ENCODE measurements at places on chromosomes 13 and 19.
A peak's percentile ranks its signal among the peaks of the same experiment; 100 is the strongest.

- DNase-seq = no peak
These were observed 162.0 kb downstream of the EFNB2 start for GRCh38 chr13:106373304-106373988.

DNA sequence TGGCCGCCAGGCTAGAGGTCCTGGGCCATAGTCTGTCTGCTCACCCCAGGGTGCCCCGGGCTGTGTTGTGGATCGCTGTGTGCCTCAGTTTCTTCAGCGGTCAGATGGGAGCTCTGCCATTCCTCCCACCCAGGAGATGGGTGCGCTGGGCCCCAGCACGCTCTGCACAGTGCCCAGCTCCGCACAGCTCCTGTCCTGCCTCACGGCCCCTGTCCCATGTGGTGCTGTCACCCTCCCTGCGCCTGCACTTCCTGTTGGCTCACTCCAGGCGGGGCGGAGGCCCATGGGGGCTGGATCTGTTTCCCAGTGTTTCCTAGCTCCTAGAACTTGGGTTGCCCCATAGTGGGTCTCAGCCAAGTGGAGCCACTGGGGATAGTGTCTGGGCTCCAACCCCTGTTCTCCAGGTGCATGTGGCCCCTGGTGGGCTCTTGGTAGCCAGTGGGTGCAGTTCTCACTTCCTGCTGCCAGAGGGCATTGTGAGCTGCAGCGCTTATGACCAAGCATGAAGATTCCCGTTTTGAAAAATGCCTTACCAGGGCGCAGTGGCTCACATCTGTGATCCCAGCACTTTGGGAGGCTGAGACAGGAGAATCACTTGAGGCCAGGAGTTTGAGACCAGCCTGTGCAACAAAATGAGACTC lies 69.8 kb downstream of the KDM4B start:
- DNase-seq = no peak

DNA sequence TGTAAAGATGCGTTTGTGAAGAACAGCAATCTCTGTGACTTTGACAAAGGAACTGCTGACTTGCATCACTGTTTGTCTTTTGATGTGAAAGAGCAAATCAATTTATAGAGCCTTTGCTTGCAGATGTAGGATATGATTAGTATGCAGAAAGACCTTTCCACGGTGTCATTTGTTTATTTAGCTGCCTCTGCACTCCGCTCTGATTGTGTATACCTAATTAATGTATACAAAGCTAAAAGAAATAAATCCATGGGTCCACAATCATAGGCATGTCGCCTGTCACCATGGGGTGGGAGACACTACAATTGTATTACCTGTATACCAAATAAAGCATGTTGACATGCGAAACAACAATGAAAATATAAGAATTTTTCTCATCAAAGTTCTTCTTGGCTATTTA lies 410.7 kb downstream of the MZT1 start:
- DNase-seq = no peak

DNA sequence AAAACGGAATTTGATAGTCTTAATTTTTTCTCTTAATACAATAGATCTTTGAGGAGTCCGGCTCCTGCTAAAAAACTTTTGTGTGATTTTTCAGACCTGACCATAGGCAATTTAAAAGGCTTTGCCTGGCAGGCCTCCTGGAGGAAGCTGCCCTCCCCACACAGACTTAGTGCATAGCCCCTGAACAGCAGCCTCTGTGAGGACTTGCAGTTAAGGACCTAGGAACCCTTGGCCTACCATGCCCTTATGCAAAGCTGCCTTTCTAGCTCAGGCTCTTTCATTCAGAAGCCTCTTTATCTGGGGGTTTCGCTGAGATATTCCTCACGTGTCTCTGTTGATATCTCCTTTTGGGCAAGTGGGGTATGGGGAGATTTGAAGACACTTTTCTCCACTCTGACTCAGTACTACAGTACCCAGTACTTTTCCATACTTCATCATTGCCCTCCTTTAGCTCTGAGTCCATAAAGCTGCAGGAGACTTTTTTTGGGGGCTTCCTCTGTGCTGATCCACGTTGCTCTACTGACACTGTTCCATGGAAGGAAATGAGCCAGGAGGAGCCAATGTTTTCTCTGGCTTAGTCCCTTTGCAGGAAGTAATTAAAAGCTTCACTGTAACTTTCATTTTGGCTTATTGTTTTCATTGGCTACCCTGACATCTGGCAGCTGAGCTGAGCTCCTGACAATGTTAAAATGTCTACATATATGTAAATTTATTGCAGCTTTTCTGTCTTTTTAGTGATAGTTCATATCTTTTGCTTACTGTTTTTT lies 283.1 kb downstream of the TDRD3 start:
- no peak for DNase-seq

DNA sequence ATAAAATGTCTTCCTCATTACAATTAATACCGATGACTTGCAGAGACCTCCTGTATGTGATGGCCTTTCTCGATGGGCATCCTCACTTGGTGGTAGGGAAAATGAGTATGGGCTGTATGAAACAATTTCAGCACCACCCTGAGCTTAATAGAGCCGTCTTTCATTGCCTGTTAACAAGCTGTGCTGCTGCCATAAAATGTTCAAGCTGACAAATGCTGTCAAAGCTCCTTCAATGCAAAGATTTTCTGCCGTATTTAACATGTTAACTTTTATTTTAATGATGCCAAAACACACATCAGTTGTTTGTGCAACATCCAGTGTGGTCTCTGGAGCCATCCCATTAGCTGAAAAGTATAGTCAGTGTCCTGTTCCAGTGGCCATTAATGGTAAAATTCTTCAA lies 110.1 kb downstream of the GPC6 start:
- no peak for DNase-seq

DNA sequence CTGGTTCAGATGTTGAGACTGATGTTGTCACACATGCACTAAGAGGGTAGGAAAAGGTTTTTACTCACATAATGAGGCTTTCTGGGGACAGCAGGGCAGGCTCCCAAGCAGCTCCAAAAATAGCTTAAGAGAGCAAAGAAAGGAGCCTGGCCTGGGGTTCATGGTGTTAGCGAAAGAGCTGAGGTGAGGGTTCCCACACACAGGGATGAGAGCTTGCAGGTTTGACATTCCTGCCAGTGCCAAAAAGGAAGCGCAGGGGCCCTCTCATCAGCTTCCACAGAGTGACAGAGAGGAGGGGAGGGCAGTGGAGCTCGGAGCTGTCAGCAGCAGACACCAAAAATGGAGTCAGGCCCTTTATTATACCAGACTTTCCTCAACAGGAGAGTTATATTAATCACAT lies 65.5 kb upstream of the FAM216B start:
- no peak for DNase-seq

- DNase-seq = no peak
These were observed 511.9 kb upstream of the KLF12 start for GRCh38 chr13:74646091-74646490.

- no peak for DNase-seq
These were observed 2009.5 kb upstream of the PCDH20 start for GRCh38 chr13:63425131-63425530.

- DNase-seq = no peak
These were observed 3.1 kb upstream of the C13orf46 start for GRCh38 chr13:113976711-113977684.

GRCh38 chr13:36339600-36340155 lies 6.5 kb downstream of the SPART start:
- no peak for DNase-seq

DNA sequence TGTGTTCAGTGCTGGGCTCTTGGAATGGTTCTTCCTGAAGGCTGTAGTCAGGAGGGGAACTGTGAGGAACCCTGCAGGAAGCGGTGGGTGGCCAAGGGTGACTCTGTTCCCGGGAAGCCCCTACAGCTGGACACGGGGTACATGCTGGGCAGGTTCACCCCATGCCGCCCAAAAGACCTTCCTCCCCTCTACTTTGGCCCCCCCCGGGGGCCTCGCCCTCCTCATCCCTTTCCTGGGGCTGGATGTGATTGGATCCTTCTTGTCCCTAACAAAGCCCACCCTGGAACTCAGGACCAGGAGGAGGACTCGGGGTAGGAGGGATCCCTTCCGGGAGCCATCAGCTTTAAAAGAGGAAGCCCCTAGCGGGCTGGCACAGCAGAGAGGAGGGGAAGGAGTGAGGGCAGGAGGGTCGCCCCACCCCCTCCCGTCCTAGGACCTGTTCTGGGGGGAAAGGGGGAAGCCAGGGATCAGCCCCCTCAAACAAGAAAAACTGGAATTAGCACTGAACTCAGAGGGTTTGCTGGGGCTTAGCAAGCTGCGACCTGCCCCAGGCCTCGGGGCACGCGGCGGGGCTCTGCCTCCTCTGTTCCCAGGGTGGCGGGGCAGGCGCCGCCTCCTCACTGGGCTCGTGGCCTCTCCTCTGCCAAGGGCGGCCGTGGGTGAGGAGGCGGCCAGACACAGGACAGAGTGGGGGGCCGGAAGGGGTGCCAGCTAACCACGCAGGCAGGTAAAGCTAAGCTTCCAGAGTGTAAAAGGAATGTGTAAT lies 4.0 kb downstream of the CEBPA start:
- peak; percentile 17 for DNase-seq

GRCh38 chr13:41408746-41409145 lies 48.6 kb upstream of the RGCC start:
- DNase-seq = no peak

GRCh38 chr19:48318286-48318987 lies 6.9 kb upstream of the EMP3 start:
- no peak for DNase-seq

DNA sequence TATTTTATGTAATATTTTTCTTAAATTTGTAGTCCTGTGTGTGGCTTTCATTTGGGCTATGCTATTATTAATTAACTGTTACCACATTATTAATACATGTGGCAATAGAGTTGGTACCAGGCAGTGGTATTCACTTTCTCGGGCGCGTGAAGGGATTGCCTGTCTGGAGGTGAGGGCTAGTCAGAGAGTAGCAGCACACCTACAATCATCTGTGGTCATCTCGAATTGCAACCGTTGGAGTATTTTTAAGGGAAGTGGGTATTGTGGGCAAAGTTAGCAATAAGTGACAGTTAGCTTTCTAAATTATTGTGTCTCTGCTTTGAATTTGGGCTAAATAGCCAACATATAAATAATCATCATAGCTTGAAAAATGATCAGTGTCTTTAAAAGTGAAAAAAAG lies 20.0 kb upstream of the GPR18 start:
- DNase-seq = no peak

DNA sequence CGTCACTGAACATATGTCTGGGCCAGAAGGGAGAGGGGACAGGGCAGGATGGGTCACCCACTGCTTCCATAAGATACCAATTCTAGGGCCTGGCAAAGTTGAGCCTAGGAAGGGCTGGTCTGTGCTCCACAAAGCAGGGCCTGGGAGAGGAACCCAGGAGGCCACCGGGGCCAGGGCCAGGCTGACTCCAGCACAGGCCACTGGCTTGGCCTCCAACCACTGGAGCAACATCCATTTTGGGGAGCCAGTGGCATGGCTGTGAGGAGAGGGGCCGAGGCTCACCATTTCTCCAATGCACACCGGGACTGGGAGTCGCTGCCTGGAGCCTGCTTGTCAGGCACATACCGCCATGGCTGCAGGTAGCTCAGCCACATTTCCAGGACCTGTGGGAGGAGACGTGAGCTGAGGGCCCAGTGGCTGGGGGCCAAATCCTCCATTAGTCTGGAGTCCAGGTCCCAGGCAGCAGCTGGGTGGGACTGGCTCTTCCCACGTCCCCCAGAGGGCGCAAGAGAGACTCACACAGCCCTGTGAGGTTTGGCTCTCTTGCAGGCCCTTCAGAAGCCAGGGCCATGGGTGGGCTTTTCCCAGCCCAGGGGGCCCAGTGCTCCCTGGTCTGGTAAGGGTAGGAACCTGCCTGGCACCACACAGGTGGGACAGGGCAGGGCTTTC lies 27.7 kb downstream of the TUBA3C start:
- no peak for DNase-seq

GRCh38 chr19:35905178-35905727 lies 2.8 kb downstream of the TYROBP start:
- no peak for DNase-seq

GRCh38 chr13:110499621-110500281 lies 61.8 kb downstream of the RAB20 start:
- no peak for DNase-seq

DNA sequence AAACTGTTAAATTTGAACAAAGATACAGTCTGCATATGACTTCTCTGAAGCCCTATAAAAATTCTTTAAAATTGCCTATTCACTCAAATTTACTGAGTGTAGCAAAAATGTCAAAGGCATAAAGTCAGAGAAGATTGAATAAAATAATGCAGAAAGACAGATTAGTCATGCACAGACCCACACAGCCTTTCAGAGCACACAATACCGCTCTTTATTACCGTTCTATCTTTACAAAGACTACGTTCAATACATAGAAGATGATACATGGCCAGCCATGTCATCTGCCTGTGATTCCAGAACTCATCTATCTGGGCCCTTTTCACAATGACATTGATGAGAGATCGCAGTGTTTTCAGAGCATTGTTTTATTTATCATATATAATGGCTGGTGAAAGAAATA lies 107.2 kb downstream of the URI1 start:
- DNase-seq = no peak

DNA sequence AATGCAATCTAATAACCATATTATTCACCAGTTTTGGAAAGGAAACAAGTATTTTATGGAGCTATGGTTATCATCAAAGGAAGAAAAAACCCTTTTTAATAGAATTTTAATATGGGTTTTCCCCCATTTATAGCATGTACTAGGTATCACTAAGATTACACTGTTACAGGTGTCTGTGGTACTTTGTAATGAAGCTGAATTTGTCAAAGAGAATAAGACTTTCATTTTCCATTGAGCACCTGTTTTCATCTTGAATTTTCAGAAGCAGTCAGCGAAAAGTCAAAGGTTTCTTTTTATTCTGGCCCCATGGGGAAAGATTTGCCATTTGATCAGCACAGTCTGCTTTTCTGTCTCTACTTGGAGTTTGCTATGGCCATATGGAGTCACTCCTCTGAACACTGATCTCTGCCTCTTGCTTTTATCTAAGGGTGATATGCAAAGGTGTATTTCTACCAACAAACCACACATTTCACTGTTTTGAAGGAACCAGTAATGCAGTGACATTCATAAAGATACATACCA lies 590.0 kb downstream of the DCT start:
- DNase-seq = no peak

DNA sequence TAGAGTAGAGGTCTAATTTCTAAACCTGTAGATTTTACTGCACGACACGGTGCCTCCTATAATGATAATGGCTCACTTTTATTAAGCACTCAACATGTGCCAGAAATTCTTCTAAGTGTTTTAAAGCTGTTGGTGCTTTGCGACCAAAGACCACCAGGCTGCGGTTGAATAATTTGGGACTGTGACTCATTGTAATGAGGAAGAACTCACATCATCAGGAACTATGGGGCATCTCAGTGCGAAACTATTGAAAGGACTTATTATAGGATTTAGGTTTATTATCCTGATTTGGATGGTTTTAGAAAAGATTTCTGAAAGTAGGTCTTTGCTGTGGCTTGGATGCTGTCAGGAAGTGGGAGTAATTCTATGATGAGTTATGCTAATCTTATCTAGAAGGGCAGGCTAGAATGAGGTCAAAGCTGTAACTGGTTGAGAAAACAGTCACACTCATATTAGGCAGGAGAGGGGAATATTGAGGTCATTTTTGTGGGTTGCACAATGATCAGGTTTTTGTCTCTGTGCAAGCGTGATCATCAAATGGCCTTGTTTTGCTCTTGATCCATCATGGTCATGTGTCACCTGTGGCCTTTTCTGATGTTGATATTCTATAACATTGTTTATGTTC lies 266.8 kb downstream of the PCDH20 start:
- DNase-seq = no peak

GRCh38 chr13:69683921-69684686 lies 423.5 kb upstream of the ATXN8OS start:
- DNase-seq = no peak
